SW 1271 (cell line): ENCODE measurements at places on chromosomes 5 and 9.

GRCh38 chr9:134134949-134135342, 936 bp upstream of the WDR5 start:
- DNase-seq = no peak

- DNase-seq = peak; percentile 17
Measured at GRCh38 chr9:34332076-34332964, 3.0 kb downstream of the NUDT2 start.

- no peak for DNase-seq
Measured at GRCh38 chr5:138210985-138211384, 2.1 kb downstream of the CDC23 start.

DNA sequence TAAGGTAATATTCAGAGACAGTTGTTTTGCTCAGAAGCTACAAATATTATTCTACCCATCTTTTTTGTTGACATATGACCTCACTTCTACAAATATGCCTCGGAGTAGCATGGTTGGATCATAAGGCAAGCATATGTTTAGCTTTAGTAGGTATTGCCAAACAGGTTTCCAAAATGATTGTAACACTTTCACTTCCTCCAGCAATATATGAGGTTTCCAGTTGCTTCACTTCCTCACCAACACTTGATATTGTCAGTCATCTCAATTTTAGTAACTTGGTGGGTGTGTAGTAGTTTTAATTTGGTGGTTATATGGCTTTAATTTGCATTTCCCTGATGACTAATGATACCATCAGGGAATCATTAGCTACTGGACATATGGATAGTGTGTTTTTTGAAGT, 46.7 kb downstream of the TNFSF8 start:
- DNase-seq = no peak

DNA sequence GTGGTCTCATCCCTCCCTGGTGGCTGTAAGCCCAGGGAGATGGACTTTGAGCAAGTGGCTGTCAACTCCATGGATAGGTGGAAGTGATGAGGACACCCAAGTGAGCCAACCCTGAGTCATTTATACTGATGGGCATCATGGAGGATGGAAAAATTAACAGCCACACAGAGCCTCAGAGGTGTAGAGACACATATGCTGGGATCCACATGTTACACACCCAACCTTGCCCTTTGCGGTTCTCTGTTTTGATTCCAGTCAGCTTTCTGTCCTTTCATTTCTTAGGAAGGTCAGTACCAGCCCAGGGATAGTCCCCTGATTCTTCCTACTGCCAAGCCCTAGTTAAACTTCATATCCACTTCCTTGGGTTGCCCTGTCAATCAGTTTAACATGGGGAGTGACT, 51.9 kb downstream of the PSAT1 start:
- no peak for DNase-seq

DNA sequence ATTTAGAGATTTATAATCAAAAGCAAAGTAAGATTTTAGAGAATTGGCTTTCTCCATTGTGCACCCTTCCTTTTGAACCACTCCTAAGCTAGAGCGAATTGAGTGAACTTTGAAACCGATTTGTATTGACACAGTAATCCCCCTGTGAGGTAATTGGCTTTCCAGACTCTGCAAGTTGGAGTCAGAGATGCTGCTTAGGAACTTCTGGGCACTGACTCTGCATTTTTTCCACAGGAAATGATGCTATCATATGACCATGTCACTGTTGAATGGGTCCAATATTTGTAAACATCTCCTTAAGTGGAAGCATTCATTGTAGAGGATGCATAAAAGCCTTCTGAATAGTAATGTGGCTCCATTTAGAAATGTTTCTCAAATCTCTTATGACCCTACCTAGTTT, 394.4 kb upstream of the ZNF608 start:
- DNase-seq = no peak

- DNase-seq = no peak
Measured at GRCh38 chr5:116037236-116037822, 5.1 kb downstream of the ARL14EPL start.

- DNase-seq = no peak
Measured at GRCh38 chr5:16626696-16627264, 10.0 kb upstream of the RETREG1 start.

DNA sequence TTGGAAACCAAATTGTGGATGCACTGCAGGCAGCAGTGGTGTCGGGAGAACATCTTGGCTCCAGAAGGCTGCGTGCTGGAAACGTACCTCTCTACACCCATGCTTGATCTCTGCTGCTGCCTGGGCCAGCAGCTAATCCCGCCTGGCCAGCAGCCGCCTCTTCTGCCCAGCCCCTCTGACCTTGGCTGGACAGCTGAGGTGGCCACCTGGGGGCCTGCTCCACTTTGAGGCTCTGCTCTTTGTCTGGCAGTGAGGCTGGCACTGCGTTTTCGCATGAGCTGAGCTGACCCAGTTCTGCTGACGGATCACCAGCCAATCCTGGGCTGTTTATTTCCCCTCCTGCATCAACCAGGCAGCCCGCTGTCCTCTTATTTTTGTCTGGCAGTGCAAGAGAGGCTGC, 154.9 kb downstream of the TENT4A start:
- DNase-seq = no peak

DNA sequence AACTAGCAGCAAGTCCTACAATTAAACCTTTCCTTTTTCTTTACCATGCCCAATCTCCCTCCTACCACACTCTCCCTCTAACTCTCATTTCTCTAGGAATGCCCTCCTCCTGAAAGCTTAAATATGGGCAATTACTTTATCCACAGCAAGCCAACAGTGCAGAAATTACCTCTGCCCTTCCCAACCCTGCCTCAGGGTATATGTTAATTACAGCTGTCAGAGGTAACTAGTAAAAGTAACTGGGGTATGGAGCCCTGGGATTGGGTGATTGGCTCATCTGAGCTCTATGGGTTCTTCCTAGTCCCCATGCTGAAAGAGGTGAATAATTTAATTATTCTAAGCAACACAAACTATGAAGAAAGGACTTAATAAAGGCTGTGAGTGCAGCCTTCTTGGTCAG, 478.9 kb upstream of the NMUR2 start:
- no peak for DNase-seq

DNA sequence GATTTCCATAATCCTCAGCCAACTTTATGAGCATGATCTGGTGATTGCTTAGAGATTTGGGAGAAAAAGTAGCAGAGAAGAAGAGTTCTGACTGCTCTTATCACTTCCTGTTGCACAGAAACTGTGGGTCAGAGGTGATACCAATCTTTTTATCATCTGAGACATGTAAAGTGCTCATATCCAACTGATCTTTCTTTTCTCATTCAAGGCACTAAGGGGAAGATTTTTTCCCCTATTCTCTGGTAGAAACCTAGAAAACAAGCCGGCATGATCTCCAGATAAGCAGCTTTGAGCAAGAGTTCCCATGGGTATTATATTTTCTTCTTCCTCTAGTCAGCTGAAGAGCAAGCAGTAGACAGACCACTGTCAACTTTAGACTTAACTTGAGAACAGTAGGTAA, 29.0 kb upstream of the GPR150 start:
- no peak for DNase-seq

DNA sequence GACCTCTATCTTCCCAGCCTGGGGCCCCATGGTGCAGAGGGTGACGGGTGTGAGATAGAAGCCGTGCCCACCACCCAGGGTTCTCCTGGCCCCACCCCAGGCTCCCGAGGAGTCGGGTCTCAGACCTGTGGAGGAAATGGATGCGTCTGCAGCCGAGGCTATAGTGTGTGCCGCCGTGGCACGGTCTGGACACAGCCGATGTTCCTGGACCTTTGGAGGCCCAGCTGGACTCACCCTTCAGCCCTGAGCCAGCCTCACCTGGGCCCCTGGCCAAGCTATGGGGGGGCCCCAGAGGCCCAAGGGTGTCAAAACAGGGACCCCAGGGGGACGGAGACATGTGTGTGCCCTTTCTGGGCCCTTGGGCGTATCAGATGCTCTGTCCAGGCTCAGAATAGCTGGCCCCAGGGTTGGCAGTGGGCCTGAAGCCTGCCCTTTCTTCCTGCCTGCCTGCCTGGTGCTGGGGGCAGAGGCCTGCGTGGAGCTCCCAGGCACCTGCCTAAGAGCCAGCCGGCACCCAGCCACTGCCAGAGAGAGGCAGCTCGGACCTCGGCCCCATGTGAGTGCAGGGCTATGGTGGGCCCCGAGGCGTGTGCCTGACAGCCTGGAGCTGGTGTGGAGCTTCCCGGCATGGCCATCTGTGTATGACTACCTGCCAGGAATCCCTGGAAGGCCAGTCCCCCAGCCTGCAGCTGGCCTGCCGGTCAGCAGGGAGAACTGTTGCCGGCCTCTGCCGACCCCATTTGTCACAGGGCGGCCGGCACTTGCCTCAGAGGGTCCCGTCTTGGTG, 41.8 kb downstream of the KCNT1 start:
- DNase-seq = no peak

DNA sequence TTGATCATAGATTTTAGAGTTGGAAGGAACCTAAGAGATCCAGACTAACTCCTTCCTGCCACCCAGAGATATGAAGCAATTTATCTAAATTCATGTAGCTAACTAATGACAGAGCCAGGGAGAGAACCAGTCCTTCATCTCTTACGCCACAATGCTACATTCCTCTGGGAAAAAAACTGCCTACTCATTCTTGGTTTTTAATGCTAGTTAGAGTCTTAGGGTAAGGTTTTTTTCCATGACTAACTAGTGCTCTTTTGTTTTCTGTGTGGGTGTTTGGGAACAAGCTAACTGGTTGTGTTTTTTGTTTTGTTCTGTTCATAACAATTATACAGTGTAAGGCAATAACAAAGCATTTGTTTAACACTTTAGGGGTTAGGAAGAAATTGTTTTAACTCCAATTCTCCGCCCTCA, 52.4 kb downstream of the SLC44A1 start:
- no peak for DNase-seq

DNA sequence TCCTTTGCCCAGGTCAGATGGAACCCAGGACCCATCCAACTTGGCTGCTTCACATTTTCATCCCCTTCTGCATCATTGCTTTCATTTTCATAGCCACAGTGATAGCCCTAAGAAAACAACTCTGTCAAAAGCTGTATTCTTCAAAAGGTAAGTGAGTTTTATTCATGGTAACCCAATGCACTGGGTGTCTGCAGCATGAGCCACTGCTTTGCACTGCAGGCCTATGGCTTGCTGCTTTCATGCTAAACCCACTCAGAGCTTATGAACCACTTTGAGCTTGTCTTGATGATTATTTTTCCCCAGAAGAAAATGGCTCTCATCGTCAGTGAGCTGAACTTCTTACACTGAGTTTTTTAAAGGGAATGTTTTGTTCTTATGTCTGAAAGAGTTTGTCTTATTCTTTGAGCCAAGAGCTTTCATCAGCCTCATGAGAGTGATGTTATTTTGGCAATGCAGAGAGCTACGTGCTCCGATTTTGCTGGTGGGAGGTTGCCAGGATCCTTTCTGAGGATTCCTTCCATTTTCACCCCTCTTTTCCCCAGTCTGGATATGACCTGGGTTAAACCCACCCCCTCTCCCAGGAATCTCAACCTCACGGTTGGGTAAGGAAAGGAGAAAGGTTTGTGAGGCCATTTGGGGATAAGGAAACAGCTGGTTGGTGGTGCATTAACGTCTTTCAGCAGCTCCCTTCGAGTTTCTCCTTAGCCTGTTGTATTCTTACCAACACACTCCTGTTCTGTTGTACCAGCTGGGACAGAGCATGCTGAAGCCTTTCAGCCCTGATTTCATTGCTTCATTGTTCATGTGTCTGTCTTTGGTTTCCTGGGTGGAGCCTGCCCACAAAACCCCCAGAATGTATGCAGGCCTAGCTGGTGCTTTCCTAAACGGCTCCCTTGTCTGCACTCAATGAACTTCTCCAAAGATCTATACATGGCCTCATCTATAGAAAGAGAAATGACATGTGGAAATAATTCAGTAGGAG, 47.6 kb downstream of the PDCD1LG2 start:
- no peak for DNase-seq

GRCh38 chr9:133089271-133089671, 27.5 kb downstream of the CEL start:
- DNase-seq = no peak

DNA sequence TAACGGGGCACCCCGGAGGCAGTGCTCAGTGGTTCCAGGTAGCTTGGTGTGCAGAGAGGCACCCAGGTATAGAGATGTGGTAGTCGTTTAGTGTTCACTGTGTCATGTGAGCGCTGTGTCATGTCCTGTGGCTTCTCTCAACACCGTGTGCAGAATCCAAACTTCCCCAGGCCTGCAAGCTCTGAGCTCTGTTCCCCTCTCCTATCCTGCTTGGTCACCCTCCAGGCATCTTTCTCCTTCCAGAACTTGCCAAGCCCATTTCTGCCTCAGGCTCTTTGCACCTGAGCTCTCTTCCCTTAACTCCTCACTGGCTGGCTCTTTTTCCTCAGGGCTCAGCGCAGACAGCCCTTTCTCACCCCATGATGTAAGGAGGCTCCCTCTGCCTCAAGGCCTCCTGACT, 64.8 kb downstream of the CARTPT start:
- DNase-seq = no peak
